H1 (cell line): ENCODE measurements at places on chromosomes 5 and 9. TPM values are rescaled to one million over a fixed set of nuclear protein-coding genes. Genes with fewer than 3 reads are reported as not detected.

The IRF1 gene
- 8.5 TPM in 2 replicates for total RNA-seq

The FCN2 gene
- total RNA-seq = not detected in 2 replicates

The CSF2 gene
- not detected in 2 replicates for total RNA-seq

The LHX6 gene
- 1.2 and 1.9 TPM in 2 replicates for total RNA-seq

The PCDHGB3 gene
- total RNA-seq = 1.3 and 1.6 TPM in 2 replicates

The CTSL gene
- total RNA-seq = 34.4 and 38.2 TPM in 2 replicates

The ARHGEF39 gene
- 17.5 and 18.6 TPM in 2 replicates for total RNA-seq

The INVS gene
- 6.7 and 6.9 TPM in 2 replicates for total RNA-seq

The SIT1 gene
- 7.8 and 8.2 TPM in 2 replicates for total RNA-seq

The TAF1L gene
- total RNA-seq = not detected in 2 replicates

The KCNMB1 gene
- 0.10 and 0.19 TPM in 2 replicates for total RNA-seq

The SLCO4C1 gene
- total RNA-seq = 4.5 and 4.9 TPM in 2 replicates

The ADCY2 gene
- 122 and 131 TPM in 2 replicates for total RNA-seq

The PCDHA4 gene
- total RNA-seq = 5.3 and 5.7 TPM in 2 replicates

The BSPRY gene
- total RNA-seq = 5.5 and 6.5 TPM in 2 replicates

The LCN9 gene
- total RNA-seq = 3.1 and 3.7 TPM in 2 replicates

The PCDHGC4 gene
- total RNA-seq = 2.4 and 2.6 TPM in 2 replicates
